ENCODE measurements at places on chromosomes 2 and 18.

DNA sequence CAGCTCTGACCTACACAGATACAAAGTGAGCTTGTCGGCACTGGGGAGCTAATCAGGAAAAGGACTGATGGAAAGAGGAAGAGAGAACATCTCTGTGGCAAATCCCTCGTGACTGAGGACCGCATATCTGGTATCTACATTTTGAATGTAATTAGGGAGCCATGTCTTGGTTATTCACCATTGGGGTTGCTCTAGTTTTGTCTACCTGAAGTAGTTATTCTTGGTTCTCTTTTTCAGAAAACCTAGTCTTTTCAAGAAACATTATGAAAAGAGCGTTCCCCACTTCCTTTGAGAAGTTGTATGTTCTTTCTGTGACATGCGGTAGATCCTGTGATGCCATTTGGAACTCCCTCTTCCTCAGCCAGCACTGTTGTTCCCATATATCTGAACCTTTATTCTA is 104.4 kb downstream of the DOCK10 start:
- DNase-seq = no peak

GRCh38 chr2:38933653-38934052 is 44.0 kb downstream of the ARHGEF33 start:
- DNase-seq = no peak

DNA sequence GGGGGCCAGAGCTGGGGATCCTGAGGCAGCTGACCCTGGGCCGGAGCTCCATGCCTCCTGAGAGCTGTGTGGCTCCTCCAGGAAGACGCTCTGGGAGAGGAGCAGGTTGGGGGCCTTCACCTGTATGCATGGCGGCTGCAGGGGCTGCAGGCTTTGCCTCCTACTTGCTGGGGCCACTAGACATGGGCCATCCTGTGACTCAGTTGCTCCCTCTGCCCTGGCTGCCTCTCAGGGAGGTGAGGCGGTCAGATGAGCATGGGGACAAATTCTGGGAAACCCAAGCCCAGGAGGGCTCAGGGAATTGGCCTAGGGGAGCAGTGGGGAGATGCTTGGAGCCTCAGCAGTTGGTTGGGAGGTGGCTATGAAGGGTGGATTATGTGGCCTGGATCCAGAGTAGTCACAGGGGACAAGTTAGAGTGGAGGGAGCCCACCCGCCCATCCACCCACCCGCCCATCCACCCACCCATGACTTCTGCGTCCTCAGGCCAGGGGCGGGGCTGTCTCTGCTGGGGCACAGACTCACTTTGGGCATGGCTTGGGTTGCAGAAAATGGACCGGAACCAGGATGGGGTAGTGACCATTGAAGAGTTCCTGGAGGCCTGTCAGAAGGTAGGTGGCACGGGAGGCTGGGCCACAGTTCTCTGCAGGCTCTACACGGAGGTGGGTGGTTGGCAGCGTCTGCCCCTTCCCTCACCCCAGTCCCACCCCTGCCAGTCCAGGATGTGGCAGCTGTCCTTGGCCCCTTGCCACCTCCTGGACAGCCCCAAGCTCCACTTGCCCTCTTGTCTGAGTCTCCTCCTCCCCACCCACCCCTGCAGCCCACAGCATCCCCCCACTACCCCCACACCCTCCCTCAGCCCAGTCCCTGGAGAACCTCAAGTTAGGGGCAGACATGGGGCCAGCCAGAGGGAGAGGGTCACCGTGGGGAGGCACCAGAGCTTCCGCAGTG is 19.5 kb upstream of the FAHD2A start:
- DNase-seq = no peak

DNA sequence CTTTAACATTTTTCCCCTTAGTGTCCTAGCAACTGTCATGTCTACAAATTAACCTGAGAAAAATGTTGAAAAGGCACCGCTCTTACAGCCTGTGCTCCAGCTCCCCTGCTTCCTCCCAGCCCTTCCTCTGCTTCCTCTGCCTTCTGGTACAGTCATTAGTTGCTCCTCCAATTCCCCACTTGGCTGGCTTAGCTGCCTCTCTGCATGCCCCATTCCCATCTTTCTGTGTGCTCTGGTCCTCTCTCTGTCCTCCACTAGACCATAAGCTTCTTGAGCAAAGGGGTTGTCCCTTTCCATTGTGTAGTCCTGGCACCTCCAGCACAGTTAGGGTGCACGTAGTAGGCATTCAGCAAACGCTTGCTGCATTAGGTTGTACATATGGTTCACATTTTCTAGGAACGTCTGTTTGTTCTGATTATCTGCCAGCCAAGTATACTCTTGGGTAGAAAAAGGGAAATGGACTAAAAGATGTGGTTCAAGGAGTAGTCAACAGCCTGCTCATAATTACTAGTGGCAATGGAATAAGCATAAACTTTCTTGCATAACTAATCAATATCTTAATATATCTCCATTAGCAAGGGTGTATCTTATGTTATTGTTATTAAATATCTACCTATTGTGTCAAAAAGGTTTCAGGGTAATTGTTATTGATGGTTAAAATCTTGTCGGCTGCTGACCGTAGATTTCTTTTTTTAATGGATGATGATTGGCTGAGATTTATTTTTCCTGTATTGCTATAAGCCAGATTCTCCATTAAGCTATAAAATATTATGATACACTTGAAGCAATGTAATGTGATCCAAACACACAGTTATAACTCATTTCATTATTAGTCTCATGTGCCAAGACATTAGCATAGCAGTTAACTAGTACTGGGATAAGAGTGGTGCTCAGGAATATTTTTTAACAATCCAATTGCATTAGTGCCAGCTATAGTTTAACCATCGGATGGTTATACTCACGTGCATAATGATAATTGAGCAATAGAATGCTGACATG is 340.1 kb downstream of the SLC4A3 start:
- no peak for DNase-seq

- no peak for DNase-seq
These were observed 442.3 kb upstream of the RGPD4 start for GRCh38 chr2:107384422-107384821.

GRCh38 chr2:64943387-64944150 is 45.6 kb upstream of the SLC1A4 start:
- DNase-seq = no peak

- no peak for DNase-seq
These were observed 21.8 kb upstream of the RGPD4 start for GRCh38 chr2:107804608-107805498.

- no peak for DNase-seq
These were observed 168.5 kb upstream of the ZSWIM2 start for GRCh38 chr2:187017438-187017837.

DNA sequence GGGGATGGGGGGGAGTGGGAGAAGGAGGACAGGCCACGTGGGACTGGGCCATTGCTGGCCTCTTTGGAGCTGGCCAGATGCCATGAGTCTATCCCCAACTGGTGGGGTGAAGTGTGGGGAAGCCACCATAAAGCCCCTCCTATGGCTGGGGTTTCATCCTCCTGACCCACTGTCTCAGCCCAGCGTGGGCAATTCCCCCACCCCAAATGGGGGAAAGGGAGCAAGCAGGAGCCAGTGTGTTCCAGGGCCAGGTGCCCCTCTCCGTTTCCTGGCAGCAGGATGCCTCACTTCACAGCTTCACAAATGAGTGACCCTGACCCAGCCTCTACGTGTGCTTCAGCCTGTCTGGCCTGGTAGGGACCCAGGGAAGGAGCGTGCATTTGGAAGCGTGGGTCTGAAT is 474.7 kb upstream of the HS6ST1 start:
- DNase-seq = no peak

DNA sequence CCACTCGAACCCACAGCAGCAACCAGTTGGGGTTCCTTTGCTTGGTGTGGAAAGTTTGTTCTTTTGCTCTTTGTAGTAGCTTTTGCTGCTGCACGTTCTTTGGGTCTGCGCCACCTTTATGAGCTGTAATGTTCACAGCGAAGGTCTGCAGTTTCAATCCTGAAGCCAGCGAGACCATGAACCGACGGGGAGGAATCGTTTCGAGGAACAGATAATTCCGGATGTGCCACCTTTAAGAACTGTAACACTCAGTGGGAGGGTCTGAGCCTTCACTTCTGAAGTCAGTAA is 14.3 kb downstream of the GPR17 start:
- no peak for DNase-seq

- DNase-seq = peak; percentile 42
These were observed 1.3 kb downstream of the CEP68 start for GRCh38 chr2:65057391-65058052.

- DNase-seq = no peak
These were observed 62.9 kb downstream of the ZNF521 start for GRCh38 chr18:25289001-25289631.

- no peak for DNase-seq
These were observed 5.3 kb upstream of the REG1A start for GRCh38 chr2:79114797-79115494.

- no peak for DNase-seq
These were observed 187.0 kb downstream of the OSR1 start for GRCh38 chr2:19171409-19171808.

DNA sequence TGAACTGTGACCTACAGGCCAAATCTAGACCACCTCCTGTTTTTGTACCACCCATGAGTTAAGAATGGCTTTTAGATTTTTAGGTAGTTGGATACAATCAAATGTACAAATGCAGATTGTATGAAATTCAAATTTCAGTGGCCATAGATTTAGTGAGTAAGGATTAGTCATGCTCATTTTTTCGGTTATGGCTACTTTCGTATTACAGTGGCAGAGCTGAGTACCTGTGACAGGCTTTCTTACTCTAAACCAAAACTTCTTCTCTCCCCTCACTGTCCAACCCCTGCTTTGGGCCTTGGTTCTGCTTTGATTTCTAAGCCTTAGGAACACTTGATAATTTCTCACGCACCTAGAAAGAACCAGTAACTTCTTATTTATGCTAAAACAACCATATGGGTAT is 82.1 kb downstream of the CDC42EP3 start:
- DNase-seq = no peak

DNA sequence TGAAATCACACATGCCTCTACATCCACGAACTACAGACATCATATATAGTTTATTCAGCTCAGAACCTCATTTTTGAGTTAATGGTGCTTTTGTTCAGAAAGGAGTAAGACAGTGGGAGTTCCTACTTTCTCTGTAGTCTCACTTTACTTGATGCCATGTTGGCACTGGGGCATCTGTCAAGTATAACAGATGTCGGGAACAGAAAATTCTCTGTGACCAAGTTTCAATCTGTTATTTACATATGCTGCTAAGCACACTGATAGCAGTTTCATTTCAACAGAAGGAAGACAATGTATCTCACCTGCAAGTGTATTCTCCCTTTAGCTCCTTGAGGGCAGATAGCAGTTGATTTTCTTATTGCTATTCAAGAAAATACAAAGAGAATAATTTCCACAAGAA is 774.1 kb downstream of the METTL4 start:
- no peak for DNase-seq

GRCh38 chr2:237876951-237877491 is 17.6 kb downstream of the RAMP1 start:
- no peak for DNase-seq

DNA sequence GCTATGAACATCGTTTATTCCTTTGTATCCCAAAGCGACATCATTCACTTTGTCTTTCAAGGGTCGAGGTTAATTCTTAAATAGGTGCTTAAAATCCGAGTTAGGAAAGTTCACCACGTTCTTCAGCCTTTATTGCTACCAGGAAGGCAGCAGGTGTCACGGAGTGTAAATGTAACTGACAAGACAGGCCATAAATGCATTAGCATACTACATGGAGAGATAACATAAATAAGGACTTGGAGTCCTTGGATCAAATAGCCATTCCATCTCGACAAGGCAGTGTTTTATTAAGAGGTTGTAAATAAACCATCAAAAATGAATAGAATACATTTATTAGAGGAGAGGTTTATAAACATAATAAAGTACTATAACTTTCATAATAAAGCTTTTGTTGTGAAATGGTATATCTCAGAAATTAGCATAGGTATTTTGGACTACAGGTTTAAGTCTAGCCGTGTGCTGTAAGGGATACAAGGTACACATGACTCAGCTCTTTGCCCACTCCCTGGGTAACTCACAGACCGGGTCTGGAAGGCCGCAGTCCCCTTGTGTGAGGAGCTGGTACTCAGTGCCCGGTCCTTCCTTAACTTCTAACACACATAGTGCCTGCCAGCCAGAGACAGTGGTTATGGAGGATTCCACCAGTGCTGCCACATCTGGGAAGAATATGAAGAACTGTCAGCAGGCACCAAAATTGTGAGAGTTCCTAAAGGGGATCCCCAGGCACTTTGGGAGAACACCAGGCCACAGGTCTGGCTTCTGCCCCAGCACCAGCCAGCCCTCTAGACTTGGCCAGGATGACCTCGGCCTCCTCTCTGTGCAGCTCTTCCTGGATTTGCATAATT is 29.4 kb downstream of the CAPN13 start:
- DNase-seq = no peak

DNA sequence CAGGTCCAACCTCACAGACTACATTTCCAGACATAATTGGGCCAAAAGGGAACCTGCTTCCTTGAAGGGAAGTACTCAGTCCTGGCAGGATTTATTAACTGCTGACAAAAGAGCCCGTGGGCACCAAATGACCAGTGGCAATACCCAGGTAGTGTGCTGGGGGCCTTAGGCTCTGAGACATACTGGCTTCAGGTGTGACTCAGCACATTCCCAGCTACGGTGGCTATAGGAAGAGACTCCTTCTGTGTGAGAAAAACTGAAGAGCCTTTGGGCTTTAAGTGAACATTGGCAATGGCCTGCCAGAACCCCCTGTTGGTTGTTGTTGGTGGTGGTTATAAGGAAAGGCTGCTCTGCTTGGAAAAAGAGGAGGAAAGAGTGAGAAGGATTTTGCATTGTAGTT is 401.8 kb downstream of the KCNJ3 start:
- DNase-seq = no peak

DNA sequence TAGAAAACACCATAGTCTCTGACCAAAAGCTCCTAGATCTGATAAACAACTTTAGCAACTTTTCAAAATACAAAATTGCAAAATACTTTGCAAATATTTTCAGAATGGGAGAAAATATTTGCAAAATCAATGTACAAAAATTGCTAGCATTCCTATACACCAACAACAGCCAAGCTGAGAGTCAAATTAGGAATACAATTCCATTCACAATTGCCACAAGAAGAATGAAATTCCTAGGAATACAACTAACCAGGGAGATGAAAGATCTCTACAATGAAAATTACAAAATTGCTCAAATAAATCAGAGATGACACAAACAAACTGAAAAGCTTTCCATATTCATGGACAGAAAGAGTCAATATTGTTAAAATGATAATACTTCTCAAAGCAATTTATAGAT is 327.0 kb upstream of the ZC3H15 start:
- DNase-seq = no peak

GRCh38 chr2:217392930-217393584 is 533.2 kb upstream of the TNP1 start:
- DNase-seq = no peak

Data from activated T-cell treated with anti-CD3 and anti-CD28 coated beads for 4 hours (primary cell).